KG1 (cell line): ENCODE measurements at places on chromosomes 12 and 14.

GRCh38 chr12:104347374-104348075, 44.0 kb downstream of the EID3 start:
- DNase-seq: no peak

DNA sequence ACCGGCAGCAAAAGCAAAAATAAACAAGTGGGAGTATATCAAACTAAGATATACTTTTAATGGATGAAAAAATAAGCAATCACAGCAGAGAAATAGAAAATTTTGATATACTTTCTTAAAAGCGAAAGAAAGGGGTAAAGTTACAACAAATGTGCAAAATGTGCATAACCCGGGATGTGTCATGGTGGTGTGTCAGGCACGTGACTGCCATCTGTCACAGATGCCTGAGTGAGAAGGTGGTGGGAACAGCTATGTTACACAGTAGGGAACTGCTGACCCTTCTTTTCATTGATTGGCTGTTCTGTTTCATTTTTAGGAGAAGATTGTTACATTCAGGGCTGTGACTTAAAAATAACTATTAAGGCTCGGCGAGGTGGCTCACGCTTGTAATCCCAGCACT, 168.1 kb upstream of the PELI2 start:
- DNase-seq: no peak

DNA sequence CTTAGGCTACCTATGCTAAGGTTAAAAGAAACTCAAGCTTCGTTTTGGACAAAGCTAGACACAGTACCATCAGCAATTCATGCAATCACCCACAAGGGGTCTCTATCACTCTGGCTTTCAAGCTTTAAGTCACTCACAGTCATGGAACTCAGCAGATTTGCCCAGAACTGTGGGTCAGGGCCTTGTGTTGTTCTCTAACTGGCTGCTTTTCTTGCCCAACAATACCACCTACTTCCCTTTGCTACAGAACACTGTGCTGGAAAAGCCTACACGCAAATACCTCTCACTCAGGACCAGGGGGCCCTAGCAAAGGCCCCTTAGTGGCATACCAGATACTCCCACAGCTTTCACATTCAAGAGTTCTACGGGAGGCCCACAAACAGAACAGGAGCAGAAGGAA, 9.1 kb downstream of the NEMP1 start:
- no peak for DNase-seq

GRCh38 chr12:94594443-94594825, 55.9 kb downstream of the TMCC3 start:
- DNase-seq: no peak

GRCh38 chr12:114237230-114237629, 168.7 kb downstream of the TBX5 start:
- no peak for DNase-seq

GRCh38 chr12:68176257-68176656, 16.7 kb upstream of the IFNG start:
- no peak for DNase-seq

- no peak for DNase-seq
Observed at GRCh38 chr12:53737951-53738405, 10.7 kb upstream of the CALCOCO1 start.

- DNase-seq: no peak
Observed at GRCh38 chr12:9992296-9992695, 6.6 kb downstream of the CLEC1B start.

GRCh38 chr14:56271970-56272369, 153.8 kb downstream of the PELI2 start:
- DNase-seq: no peak

- no peak for DNase-seq
Observed at GRCh38 chr14:20197459-20197858, 6.8 kb downstream of the OR11G2 start.

DNA sequence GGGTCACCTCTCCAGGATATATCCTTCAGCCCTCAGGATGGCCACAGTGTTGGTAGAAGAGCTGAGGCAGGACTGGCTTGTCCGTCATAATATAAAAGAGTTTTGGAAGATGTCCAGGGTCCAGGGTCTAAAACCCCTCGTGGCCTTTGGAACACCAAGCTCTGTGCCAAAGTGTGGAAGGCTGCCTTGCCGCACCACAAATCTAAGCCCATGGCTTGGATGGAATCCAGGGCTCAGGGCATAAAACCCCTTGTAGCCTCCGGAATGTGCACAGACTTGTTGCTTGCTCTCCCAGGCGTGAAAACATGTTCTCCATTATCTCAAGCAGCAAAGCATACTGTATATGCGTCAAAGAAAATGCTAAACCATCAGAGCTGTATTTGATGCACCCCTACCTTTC, 46.7 kb downstream of the TNFAIP2 start:
- DNase-seq: no peak

DNA sequence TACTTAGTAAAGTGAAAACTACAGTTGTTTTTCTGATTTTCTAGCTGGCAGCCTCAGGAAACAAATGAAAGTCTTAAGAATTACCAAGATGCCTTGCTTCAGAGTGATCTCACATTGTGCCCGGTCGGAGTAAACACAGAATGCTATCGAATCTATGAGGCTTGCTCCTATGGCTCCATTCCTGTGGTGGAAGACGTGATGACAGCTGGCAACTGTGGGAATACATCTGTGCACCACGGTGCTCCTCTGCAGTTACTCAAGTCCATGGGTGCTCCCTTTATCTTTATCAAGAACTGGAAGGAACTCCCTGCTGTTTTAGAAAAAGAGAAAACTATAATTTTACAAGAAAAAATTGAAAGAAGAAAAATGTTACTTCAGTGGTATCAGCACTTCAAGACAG, 28.9 kb downstream of the RXYLT1 start:
- no peak for DNase-seq

- DNase-seq: peak; percentile 86
Observed at GRCh38 chr12:110280779-110281548, at the start of gene ATP2A2. TSS of gene ATP2A2 (plus strand) at chr12:110281247. CDS start at chr12:110281790, 543 bp downstream.

DNA sequence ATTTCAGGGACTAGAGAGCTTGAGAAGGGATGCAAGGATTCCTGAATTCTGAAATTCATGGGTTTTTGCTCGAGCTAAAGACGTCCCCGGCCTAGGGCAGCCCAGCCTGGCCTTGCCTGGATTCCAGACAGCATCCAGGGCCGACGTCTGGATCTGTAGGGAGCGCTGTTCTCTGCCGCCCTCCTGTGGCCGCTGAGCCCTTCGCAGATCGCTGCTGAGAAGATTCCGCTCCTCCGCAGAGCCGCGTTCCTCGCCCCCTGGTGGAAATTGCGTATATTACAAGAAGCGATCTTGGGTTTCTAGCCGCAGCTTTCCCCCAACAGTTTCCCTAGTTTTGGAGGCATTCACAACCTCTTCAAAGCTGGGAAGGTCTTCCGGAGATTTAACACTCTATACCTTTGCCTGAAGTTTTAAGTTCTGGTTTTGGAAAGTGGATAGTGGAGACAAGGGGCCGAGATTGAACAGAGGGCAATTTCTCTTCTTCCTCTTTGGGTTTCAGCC, 5.1 kb downstream of the CISTR start:
- no peak for DNase-seq

DNA sequence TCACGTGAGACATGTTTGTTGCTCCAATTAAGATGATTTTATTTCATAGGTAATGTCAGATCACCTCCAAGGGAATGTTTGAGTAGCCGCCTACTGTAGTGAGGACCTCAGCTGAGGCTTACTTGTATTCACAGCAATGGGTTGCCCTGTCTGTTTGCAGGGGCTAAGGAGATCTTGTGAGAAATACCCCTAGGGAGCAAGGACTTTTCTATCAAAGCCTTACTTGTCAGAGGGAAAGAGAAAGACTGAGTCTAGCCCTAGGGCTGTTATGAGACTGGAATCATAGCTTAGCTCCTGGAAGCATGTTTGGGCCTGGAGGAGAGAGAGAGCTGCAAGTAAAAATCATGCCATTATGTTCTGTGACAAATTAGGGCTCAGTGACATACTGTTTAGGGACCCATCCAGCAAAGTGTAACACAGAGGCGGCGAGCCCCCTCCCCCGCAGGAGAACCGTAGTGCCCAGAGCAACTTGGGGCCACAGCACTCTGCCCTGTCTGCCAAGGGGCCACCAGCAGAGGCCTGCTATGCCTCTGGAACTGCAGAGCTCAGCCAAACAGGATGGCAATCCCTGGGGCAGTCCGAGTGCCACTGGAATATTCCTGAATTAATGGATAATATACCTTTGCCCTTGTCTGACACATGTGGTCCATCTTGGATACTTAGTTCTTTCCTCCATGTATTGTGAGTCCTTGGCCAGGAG, 178.8 kb downstream of the DACT1 start:
- no peak for DNase-seq

GRCh38 chr12:114666746-114667668, 17.0 kb downstream of the TBX3 start:
- DNase-seq: no peak

- DNase-seq: peak; percentile 57
Observed at GRCh38 chr12:126069549-126070165, 1004.4 kb downstream of the AACS start.

DNA sequence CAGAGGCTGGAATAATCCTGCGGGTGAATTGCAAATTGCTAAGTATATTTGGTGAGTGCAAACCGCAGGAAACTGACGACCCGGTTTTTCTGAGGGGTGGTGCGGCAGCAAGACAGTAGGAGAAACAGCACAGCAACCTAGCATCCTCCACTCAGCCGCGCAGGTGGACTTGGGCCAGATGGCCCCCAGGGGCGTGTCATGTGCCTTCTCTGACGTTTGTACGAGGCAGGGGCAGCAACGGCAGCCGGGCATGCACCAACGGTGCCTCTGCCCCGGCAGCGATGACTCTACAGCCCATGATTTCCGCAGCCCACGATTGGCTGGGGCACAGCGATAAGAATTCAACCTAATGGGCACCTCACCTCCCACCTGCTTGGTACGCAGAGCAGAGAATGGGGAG, 11.1 kb upstream of the CLEC2A start:
- no peak for DNase-seq

DNA sequence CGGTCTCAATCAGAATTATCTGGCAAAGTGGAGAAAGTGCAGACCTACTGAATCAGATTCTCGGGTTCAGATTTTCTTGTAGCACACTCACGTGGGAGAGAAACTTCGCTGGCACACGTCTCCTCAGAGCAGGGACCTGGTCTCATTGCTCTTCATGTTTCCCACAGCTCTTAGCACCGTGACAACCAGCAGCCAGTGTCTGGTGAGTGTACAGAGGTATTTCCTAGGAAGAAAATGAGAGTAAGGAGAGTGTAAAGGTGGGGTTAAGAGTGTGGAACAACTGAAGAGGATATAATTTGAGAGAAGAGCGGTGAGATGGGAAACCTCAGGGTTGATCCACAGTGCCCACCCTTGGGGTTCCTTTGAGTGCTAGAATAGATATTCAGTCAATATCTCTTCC, 89.2 kb downstream of the ARF6 start:
- DNase-seq: no peak

GRCh38 chr12:57835366-57836288, 10.9 kb downstream of the CTDSP2 start:
- DNase-seq: no peak

DNA sequence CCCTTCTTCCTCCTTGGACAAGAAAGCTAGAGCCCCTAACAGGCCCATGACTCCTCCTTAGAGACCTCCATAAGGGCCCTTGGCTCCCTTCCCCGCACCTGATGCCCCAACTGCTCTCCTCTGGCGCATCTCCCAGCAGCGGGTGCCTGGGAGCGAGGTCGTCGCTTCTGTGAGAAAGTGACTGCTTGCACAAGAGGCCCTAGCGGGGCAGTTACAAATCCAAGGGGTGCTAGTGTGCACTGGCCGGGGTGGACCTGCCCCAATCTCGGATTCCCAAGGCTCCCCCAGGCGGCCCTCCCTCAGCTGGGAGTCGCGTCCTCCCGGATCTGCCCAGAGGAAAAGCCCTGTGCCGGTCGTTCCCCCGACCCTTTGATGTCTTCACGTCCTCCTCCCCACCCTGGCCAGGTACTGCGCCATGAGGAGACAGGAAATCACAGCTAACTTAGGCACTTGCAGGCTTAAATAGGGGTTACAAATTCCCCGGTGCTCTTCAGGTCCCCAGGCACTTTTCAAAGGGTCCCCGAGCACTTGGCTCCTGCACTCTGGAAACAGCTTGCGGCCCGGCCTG, 2.8 kb downstream of the NKX2-8 start:
- DNase-seq: no peak

GRCh38 chr12:52183544-52183910, 8.3 kb downstream of the KRT80 start:
- DNase-seq: no peak

- no peak for DNase-seq
Observed at GRCh38 chr12:68210875-68211274, 14.7 kb downstream of the IL26 start.

- no peak for DNase-seq
Observed at GRCh38 chr14:75434890-75435248, 7.0 kb downstream of the JDP2 start.

DNA sequence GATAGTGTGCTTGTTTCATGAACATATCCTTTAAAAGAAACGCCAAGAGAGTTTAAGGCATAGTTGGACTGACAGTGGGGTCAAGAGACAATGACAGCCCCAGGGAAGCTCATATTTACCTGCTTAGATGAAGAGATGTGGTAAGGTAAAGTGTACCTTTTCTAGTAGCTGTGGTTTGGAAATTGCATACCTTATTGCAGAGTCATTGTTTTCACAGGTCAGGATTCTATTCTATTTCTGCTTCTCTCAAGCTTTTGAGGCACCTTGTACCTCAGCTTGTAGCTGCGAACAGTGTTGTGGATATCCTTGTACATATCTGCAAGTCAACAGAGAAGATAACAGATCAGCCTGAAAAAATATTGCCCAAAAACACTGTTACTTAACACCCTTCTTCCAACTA, 47.7 kb downstream of the ATP6V1D start:
- no peak for DNase-seq

GRCh38 chr12:69512820-69513219, 42.6 kb downstream of the FRS2 start:
- no peak for DNase-seq

GRCh38 chr12:31362759-31363415, 36.9 kb upstream of the SINHCAF start:
- DNase-seq: peak; percentile 24

DNA sequence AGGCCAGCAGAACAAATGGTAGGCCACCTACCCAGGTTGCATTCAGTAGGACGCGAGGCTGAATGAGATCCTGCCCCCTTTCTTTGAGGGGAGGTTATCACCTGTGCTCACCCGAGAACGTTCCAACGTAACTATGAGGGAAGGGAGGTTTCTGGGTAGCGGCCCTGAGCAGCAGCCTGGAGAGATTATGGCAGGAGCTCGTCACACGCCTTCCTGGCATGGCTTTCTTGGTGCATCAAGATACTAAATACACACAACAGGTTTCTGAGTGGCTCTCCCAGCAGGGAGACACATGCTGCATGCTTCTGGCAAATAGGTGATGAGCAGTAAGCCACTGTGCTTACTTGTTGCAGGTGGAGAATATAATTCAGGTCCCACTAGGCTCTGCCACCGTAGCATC, 147.7 kb downstream of the CALM1 start:
- DNase-seq: no peak

GRCh38 chr12:122183588-122183940, 641 bp downstream of the LRRC43 start:
- DNase-seq: no peak

GRCh38 chr12:48977290-48978281, 536 bp upstream of the WNT1 start:
- DNase-seq: peak; percentile 63

DNA sequence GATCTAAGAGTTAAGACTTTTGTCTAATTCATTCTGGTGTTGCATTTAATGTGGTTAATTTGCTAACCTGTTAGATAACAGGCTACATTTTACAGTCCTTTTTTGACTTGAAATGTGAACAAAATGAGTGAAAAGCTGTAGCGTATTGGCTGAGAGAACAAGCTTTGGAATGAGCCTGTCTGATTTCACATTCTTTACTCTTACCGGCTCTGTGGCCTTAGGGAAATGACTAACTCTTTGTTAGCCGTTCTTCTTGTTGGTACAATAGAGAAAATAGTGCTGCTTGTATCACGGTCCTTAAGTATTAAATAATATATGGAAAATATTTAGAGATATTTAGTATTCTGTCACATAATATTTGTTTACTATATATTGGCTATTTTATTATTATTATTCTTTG, 1.9 kb downstream of the MNAT1 start:
- DNase-seq: no peak
